ENCODE measurements at places on chromosomes 3 and 15.

- no peak for DNase-seq
Observed at GRCh38 chr15:81023483-81024264, 23.0 kb downstream of the TLNRD1 start.

DNA sequence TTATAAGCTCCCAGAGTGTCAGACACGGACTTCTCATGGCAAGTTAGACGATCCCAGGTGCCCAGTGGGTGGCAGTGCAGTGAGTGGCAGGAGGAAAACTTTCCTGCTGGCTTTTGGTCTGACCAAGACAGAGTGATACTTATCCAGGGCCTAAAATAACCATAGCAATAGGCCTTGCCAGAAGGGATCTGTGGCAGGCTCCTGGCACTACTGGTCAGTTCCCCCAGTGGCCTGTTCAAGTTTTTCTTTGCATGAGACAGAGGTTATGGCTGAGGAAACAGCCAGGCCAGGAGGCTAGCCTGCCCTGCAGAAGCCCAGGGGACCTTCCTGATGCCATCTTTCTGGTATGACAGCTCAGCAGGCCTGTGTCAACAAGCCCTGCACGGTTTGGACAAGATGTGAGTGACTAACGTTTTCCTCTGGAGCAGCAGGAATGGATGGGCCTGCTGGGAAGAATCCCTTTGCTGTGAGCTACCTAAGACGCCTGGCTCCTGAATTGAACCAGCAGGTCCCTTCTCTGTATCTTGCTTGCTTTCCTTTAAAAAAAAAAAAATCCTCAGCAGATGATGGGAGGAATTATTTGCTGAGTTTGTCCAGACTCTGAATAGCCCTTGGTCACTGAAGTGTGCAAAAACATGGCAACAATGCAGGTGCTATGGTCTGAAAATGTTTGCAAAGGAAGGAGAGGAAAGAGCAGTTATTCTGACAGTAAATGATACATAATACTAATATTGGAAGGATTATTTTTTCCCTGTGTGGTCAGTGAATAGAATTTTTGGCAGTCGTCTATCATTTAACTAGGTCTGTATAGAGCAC, 18.0 kb downstream of the SCG5 start:
- DNase-seq, result no peak

DNA sequence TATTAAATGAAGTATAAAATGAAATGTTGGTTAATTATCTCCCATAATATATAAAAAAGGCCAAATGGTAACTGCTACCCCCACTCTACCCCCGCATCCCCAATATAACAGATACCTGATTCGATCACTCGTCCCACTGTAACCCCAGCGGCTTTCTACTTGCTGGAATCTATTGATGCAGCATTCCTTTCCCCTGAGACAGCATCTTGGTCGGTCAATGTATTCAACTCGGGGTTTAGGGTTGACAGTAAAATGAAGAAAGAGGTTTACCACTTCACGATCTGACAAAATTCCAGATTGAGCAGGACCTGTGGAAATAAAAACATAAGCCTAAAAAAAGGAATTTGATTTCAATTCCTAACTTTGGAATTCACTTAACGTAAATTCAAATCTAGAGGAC, 18.6 kb upstream of the C15orf40 start:
- no peak for DNase-seq

GRCh38 chr15:61908241-61908640, 152.0 kb downstream of the VPS13C start:
- DNase-seq, result no peak

GRCh38 chr15:45612790-45613415, 21.9 kb upstream of the SQOR start:
- DNase-seq, result no peak

DNA sequence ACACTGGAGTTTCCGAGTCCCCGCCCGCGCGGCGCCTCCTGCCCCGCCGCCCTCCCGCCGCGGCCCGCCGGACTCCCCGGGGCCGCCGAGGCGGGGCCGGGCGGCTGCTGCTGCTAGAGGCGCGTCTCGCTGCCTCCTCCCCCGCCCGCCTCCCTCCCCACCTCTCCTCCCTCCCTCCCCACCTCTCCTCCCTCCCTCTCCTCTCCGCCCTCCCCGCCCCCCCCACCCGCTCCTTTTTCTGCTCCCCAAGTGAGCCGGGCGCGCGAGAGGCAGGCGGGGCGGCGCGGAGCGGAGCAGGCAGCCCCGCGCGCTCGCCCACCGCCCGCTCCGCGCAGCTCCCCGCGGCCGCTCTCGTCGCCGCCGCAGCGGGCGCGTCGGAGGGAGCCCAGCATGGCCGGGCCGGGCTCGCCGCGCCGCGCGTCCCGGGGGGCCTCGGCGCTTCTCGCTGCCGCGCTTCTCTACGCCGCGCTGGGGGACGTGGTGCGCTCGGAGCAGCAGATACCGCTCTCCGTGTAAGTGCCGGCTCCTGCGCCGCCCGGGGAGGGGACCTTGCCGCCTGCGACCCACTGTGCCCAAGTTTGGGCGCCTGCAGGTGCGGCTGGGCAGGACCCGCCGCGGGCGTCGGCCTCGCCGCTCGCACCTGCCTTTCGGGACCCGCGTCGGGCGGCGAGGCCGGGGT, at the start of gene CACNA2D3:
TSS of gene CACNA2D3 (plus strand) at position 229 of the 679 bp plus-strand sequence.
- DNase-seq, result no peak

GRCh38 chr3:198093112-198093679, 133.2 kb downstream of the LMLN start:
- no peak for DNase-seq

DNA sequence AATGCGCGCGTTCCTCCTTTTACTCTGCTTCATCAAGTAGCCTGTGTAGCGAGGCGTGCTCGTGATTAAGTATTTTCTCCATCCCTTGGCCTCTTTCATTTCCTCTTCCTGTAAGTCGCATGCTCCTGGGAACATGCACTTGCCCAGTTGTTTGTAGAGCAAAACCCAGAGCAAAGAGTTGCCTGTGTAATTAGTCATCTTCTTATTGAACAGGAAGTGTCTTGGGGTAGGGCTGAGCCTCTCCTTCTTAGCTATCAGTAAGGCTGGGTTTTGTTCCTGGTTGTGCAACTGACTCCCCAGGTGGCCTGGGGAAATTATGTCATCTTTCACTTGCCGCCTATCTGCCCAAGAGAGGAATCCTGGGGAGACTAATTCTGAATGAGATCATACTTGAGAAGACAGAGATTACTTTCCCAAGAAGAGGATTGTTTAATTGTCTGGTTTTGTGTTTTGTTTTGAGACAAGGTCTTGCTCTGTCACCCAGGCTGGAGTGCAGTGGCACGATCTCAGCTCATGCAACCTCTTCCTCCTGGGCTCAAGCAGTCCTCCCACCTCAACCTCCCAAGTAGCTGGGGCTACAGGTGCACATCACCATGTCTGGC, 14.9 kb downstream of the LIPH start:
- DNase-seq, result no peak

DNA sequence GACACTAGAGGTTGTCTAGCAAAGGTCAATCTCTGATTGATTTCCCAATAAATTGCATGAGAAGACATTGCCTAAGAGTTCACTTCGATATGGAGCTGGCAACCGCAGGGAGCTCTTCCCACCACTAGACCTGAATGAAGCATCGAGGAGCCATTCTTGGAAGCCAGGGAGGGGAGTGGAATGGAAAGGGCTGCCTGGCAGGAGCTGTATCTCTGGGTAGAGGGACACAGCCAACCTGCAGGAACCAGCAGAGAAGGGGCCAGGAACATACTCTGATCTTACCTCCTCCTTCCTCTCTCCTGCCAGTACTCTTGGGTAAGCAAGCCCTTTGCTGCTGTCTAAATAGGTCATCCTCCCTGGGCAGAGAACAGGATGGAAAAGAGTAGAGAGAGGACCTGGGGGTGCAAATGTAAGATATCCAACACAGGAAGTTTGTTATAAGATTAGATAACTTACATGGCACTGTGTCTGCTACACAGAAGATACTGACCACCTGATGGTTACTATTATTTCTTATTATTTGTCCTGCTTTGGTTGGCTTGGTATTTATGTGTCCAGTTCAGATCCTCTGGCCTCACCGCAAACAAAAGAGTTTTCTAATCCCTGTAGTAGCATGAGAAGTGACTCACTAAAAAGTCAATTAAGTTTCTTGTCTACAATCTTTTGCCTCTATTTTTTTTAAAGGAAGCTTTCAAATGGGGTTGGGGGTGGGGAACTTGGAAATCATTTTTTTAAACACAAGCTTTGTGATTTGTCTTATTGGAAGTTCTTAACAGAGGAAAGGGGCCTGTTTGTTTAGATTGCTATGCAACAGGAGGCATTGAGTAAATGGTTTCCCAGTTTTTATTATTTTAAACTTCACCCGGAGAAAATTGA, 156.7 kb upstream of the TSC22D2 start:
- no peak for DNase-seq

DNA sequence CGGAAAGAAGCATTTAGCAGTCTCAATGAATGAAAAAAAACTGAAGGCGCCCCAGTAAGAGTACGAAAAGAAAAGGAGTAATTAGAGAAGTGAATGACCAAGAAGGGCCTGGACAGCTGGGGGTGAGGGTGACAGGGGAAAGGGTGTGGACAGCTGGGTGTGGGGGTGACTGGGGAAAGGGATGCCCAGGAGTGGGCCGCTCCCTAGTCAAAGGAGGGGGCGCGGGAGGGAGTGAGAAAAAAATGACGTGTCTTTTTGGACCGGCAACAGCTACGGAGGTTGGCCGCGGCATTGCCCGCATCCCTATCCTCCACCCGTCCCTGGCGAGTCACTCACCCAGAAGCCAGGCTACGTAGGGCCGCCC, 274 bp upstream of the ZCWPW2 start:
- DNase-seq, result no peak

GRCh38 chr15:35560870-35561269, 14.9 kb upstream of the DPH6 start:
- no peak for DNase-seq

- DNase-seq, result no peak
Observed at GRCh38 chr3:128321418-128321817, 145.3 kb downstream of the DNAJB8 start.

GRCh38 chr3:50651445-50651844, 23.3 kb upstream of the DOCK3 start:
- no peak for DNase-seq

DNA sequence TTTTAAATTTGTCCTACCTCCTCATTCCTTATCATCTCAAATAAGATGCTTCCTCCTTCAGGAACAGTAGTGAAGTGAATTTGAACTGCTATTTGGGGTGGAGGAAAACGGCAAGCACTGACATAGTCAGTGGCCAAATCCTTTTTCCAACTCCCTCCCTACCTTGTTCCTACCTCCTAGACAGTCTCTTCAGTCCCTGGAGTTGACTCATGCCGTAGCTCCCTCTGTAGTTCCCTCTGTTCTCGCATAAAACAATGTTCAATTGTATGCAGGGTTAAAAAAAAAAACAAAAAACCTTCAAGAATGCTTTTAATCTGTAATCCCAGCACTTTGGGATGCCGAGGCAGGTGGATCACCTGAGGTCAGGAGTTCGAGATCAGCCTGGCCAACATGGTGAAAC, 1.4 kb downstream of the UBR1 start:
- DNase-seq, result no peak

GRCh38 chr3:8864402-8865350, 95.3 kb upstream of the OXTR start:
- DNase-seq, result no peak

GRCh38 chr3:170589113-170589512, 3.2 kb upstream of the SLC7A14 start:
- no peak for DNase-seq

- DNase-seq, result no peak
Observed at GRCh38 chr3:155018621-155019330, 61.3 kb upstream of the MME start.

DNA sequence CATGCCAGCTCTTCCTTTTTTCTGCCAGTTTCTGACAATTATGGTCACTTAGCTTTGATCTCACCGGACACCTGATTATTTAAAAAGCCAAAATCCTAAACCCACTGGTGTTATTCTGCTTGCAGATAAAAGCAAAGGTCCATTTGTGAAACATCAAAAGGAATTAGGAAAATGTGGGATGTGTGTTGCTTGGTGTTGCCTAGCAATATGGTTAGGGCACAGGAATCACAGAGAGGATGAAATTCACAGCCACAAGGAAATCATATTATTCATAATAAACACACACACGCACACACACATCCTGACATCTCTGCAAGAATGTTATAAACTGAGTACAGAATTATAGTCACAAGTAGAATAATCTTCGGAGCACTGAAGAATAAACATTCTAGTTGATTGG, 89.3 kb upstream of the BHLHE40 start:
- no peak for DNase-seq

- no peak for DNase-seq
Observed at GRCh38 chr3:36944012-36944640, 728 bp downstream of the TRANK1 start.

GRCh38 chr15:81357180-81357686, 16.8 kb downstream of the TMC3 start:
- DNase-seq, result no peak

GRCh38 chr3:18087988-18088387, 337.2 kb downstream of the SATB1 start:
- DNase-seq, result no peak

GRCh38 chr3:138011722-138012121, 1.8 kb downstream of the CLDN18 start:
- DNase-seq, result no peak

GRCh38 chr15:52133510-52134220, 21.1 kb upstream of the BCL2L10 start:
- no peak for DNase-seq

- DNase-seq, result no peak
Observed at GRCh38 chr3:127646501-127647046, 17.6 kb downstream of the PODXL2 start.

DNA sequence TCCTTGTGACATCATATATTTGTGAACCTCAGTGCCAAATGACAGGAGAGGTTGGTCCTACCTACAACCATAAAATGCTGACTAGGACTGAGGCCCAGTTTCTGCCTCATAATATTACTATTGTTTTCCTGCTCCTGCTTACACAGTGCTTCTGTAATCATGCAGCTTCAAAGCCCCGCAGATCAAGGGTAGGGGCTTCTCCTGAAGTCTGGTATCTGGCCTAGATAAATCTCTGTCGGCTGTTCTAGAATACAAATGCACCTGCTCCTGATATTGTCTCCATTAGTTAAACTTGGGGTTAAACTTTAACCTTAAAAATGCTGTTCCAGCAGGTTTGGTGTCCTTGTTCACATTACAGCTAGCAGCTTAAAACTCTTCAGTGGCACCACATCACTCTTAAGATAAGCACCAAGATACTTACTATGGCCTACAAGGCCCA, 552.4 kb downstream of the TUSC7 start:
- DNase-seq, result no peak

DNA sequence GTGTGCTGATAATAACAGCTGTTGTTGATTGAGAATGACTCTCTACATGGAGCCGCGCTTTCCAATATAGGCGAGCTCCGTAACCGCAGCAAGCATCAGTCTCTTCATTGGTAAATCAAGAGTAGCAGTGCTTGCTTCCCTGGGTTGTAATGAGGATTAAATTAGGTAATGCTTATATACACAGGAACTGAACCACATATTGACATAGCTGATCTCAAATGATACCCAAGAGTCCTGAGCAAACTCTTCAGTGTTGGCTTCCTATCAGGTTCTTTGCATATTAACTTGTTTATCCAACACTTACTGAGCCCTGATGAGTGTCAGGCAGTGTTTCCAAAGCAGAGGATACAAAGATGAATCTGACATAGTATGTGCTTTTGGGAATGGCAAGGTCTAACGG, 46.4 kb upstream of the SLCO3A1 start:
- no peak for DNase-seq

- DNase-seq, result no peak
Observed at GRCh38 chr3:117790235-117790987, 1080.8 kb downstream of the TUSC7 start.

All from stimulated activated CD8-positive, alpha-beta memory T cell treated with anti-CD3 and anti-CD28 coated beads, Interleukin-4, amount 100 ng/mL, for 4 hours (primary cell).